Ovary (tissue), 10 donors: ENCODE measurements at places on chromosomes 13 and 19.

DNA sequence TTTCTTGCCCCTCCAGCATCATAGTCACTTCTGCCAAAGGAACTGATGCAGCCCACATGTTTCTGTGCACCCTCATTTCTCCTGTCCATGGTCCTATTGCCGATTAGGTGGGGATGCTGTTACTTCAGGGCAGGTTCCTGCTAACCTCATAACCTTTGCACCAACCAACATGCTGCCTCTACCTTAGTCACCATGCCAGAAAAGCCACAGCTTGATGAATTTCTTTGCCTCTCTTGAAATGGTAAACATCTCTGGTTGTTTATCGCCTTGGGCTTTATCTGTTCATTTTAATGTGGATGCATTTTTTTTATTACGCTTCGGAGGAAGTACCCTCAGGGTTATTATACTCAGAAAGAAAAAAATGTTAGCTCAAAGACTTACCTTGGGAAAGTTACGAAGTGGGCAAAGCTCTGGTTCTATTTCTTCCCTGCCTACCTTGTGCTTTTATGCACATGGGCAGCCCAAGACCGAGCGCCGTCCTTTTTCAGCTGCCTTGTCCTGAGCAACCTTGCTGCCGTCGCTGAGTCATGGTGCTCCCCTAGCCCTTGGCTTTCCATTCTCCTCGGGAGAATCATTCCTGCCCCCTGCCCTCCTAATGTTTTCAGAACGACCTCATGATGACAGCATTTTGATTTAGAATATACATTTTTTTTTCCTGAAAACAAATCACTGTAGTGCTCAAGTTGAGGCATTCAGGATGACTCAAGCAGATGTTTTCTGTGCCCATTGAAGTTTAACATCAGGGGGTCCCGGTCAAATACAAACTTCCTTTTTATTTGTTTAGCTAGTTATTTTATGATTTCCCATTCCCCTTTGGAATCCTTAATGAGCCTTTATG is 280.0 kb downstream of the SHISA2 start:
- no peak for DNase-seq

- DNase-seq = peak; percentile 62
Observed at GRCh38 chr19:51607920-51608562, 22.2 kb downstream of the SIGLEC5 start.

DNA sequence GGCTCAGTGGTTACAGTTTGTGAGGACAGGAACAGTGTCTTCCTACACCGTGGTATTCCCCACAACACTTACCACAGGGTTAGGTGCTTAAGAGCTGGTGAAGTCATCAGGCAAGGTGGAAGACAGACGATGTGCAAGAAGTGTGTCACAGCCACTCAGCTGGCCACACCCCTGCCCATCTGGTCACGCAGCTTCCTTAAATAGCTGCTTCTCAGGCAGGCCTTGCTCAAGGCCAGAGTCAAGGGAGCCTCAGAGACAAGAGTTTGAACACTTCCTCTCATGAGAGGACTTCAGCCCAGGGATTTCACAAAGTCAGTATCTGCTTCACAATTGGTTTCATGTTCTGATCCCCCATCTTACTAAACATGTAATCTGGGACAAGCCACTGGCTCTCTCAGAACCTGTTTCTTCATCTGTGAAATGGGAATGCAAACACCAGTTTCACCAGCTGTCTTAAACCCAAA is 80.3 kb upstream of the FRY start:
- DNase-seq = no peak

DNA sequence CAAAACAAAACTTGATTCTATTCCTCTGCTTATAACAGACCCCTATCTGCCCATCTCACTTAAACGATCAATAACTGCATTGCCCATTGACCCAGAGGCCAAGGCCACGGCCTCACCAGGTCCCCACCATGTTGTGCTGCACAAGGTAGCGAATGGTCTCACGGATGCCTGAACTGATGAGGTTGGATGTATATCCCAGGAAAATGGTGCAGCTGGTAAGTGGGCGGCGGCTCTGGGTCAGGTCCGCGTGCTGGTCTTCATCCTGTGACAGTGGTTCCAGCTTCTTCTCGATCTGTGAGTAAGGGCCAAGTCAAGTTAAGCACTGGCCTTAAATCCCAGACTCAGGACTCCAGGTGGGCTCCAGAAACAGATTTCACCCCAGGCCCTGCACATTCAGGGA is 1.6 kb downstream of the DHPS start:
- no peak for DNase-seq

DNA sequence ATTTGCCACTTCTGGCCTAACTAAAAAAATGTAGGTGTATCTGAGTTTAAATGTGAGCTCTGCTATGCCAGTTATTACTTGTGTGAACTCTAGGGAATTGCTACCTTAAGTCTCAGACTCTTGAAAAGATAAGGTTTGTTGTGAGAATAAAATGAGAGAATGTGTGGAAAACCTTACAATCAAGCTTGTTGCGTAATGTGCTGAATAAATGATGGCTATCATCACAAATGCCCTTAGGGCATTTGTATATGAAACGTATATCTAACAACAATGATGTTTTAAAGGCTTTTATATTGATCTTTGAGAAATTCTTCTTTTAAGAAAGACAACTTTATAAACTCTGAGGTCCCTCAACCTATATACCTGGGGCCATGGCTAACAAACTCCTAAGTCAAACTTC is 384.8 kb downstream of the ITGBL1 start:
- DNase-seq = no peak

GRCh38 chr13:36531746-36532486 is 99.6 kb downstream of the CCNA1 start:
- DNase-seq = no peak

GRCh38 chr13:95182570-95183265 is 118.5 kb downstream of the ABCC4 start:
- DNase-seq = no peak

GRCh38 chr13:22454586-22454985 is 726.2 kb upstream of the SGCG start:
- DNase-seq = no peak

DNA sequence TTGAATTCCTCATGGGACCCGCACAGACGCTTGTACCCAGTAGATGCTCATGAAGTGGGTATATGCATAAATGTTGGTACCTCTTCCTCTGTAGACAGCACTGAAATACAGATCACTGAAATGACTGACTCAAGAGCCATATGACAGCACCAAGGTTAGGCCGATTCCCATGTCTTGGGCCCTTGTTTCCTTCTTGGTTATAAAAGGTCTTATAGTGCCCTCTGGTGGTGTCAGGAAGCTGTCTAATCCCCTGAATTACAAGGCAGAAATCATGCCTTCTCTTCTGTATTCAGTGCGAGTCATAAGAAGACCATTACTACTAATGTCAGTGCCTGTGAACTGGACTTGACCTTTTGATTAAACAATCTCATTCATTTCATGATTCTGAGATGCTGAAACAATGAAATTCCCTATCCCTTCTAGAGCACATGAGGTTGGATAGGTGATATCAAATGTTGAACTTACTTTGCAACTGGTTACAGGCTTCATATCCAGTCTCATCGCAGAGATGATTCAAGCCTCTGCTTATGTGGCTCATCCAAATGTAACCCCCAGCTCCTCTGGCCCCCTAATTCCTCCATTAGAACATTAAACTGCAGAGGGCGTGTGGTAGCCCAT is 59.7 kb downstream of the SPATA13 start:
- peak; percentile 70 for DNase-seq

DNA sequence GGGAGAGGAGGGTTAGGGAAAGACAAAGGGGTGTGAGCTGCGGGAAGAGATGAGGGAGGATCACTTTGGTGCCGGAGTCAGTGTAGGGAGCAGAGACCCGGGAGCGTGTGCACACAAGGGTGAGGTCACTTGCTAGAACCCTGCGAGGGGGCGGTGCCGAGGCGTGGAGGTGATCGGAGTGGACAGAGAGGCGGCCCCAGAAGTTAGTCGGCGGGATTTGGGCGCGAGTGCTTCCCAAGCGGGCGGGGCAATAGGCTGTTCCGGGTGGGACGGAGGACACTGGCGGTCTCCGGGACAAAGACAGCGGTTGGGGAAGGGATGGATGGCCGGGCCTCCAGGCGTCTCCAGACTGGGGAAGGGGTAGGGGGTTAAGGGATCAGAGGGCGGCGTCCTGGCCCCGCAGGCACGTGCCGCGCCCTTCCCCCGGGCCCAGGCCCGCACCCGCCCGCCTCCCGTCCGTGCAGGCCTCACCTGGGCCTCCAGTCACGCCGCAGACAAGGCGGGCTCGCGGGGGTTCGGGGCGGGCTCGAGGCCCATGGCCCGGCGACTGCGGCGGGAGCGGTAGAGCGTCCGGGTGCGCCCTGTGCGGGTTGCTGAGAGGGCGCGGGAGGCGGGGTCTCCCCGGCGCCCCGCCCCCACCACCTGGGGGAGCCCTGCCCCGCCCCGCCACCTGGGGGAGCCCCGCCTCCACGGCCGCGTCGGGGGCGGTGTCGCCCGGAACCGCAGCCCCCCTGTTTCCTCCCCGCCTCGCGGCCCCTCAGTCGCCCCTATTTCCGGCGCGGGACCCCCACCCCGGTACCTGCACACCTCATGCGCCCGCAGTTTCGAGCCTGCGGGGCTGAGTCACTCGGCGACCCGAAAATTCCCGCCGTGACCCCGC is at the start of gene LPAR2:
Gene LPAR2, minus strand, starts transcription at position 600 of the 880 bp plus-strand sequence. CDS start 945 bp downstream, outside the sequence.
- DNase-seq = peak; percentile 66
